Amniotic epithelial cell (primary cell): ENCODE measurements at places on chromosomes 12 and 14.

GRCh38 chr14:63032641-63033040, 12.6 kb downstream of the KCNH5 start:
- no peak for DNase-seq

DNA sequence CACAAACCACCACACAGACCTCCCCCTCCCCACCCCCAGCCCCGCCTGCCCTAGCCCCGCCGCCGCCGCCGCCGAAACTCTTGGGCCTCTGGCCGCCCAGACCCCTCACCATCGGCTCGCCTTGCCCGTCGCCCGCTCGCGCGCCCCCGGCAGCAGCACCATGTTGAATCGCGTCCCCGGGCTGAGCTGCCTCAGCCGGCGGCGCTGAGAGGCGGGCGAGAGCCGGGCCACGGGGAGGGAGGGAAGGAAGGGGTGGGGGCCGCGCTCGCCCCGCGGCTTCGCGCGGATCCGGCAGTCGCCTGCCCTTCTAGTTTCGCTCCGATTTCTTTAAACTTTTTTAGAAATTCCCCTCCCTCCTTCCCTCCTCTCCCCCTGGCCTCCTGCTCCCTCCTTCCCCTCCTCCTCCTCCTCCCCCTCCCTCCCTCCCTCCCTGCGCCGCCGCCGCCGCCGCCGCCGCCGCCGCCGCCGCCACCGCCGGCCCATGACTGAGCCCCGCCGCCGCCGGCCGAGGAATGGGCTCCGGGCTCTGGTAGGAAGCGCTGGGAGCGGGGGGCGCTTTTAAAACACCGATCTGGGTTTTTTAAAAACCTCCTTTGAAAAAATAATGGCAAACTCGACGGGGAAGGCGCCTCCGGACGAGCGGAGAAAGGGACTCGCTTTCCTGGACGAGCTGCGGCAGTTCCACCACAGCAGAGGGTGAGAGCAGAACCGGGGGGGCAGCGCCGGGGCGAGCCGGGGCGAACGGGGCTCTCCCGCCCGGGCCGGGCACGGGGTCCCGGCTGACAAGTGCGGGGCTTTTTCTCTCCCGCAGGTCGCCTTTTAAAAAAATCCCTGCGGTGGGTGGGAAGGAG, at the start of gene ARID2:
Gene ARID2, plus strand, starts transcription at position 474 of the 851 bp plus-strand sequence. Its CDS starts 131 bp downstream, at position 605.
- DNase-seq: peak; percentile 59

- peak; percentile 28 for DNase-seq
Observed at GRCh38 chr14:101276309-101277091, 284.8 kb upstream of the DIO3 start.

DNA sequence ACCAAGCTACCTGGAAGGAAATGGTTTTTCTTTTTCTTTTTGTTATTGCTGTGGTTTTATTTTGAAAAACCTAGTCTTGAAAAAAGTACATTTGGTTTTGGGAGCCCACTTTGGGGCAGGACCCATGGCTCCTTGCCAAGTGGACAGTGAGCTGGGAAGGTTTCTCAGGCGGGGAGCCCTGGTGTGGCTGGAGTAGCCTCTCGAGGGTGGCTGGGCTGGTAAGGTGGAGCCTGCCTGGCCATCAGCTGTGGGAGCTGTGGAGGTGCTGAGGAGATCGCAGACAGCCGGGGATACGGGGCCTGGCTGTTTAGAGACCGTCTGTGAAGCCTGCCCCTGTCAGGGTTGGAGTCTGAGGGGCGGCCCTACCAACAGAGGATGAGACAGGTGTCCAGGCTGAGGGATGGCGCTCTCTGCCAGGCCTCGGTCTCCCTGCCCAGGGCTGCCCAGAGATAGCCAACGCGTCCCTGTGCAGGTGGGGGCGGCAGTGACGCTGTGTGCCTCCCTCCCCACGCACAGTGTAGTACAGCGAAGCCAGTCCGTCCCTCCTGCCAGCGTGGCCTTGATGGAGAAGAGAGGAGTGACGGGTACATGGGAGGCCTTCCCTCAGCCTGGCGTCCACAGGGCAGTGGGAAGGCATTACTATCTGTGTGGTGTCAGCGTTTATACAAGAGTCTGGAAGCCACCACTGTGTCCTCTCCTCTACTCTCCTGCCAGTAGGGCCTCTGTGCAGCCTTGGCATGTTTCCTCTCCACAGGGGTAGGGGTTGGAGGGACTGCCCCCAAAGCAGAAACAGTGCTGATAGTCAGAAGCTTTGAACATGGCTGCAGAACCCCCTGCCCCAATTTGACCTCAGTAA, 5.9 kb downstream of the RIN3 start:
- no peak for DNase-seq

GRCh38 chr12:100398307-100398706, 41.4 kb downstream of the SLC17A8 start:
- DNase-seq: no peak
